ENCODE measurements at places on chromosomes 3 and 15. TPM values are rescaled to one million over a fixed set of nuclear protein-coding genes. Genes with fewer than 3 reads are reported as not detected.

Gene GPR156
- total RNA-seq: 1.2 TPM

Gene STRIT1
- total RNA-seq: not detected

Gene DGKG
- total RNA-seq: 45.2 TPM

Gene SEMA6D
- 11.0 TPM for total RNA-seq

Gene IQCF5
- total RNA-seq: not detected

Gene TP63
- total RNA-seq: 4.9 TPM

Gene EPHA6
- not detected for total RNA-seq

Gene TERC
- 5.8 TPM for total RNA-seq

Gene GOLGA8Q
- 1.8 TPM for total RNA-seq

Gene CCRL2
- total RNA-seq: not detected

Gene UROC1
- total RNA-seq: not detected

Gene SEMA5B
- 7.6 TPM for total RNA-seq

Gene LYZL4
- not detected for total RNA-seq

Gene SLC22A13
- 1.1 TPM for total RNA-seq

Gene SAMMSON
- total RNA-seq: not detected

Gene CNTN4
- 5.7 TPM for total RNA-seq

Gene TLR9
- not detected for total RNA-seq

Gene CCR3
- not detected for total RNA-seq

Gene LRRIQ4
- 0.15 TPM for total RNA-seq

Gene KBTBD13
- not detected for total RNA-seq

Gene AP3B2
- total RNA-seq: 22.0 TPM

Gene KCTD6
- 14.3 TPM for total RNA-seq

Gene ADAMTS9
- 0.26 TPM for total RNA-seq

Gene LTF
- not detected for total RNA-seq

Gene ATP13A5
- total RNA-seq: not detected

Gene OCA2
- not detected for total RNA-seq

Gene STAB1
- 0.41 TPM for total RNA-seq
